ENCODE measurements at places on chromosomes 11 and 22. TPM values are rescaled to one million over a fixed set of nuclear protein-coding genes. Genes with fewer than 3 reads are reported as not detected.
A peak's percentile ranks its signal among the peaks of the same experiment; 100 is the strongest.

- peak; percentile 27 for DNase-seq
Measured at GRCh38 chr11:126061707-126062678, 673 bp downstream of the CDON start.

DNA sequence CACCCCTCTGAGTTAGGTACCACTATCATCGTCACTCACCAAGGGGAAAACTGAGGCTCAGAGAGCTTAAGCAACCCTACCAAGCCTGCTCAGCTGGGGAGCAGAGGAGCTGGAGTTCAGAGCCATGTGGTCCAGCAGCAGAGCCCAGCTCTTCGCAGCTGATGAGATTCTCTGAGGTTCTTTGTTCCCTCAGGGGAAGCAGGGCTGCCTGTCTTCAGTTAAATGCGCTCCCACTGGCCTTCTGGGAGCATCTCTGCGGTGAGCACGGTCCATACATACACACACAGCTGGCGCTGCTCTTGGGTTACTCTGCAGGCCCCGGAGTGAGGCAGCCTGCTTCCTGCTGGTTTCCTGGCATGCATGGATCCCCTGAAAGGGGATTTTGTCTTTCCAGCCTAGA is 5.2 kb upstream of the PTGDR2 start:
- no peak for DNase-seq

DNA sequence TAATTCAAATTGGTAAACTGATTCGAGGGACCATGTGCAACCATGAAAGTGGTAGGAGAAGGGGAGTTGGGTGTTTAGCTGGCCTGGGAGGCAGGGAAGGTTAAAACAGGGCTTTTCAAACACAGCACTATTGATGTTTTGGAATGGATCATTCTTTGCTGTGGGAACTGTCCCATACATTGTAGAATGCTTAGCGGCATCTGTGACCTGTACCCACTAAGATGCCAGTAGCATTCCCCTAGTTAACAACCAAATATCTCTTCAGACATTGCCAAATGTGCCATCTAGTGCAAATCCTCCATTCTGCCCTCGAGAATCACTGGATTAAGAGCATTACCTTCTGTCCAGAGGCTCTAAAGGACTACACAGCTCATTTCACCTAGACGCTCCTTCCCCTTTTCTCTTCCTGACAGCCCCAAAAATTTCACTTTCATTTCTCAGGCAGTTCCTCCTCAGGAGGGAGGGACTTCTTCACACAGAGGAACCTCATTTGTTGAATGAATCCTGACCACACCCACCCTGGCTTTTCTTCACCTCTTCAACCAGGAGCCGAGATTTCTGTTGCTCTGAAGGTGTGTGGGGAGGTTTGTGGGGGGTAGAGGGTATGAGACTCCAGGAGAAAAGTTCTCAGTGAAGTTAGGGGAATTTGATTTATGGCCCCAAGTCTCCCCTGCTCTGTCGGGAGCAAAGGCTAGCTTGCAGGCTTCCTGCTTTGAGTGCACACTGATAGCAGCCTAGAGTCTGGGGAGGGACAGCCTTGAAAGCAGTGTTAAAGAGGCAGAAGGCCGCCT is at the start of gene TRIM34:
Gene TRIM34 (plus strand): TSS at position 513 of the 791 bp plus-strand sequence. CDS start 7,331 bp downstream, outside the sequence.
- peak; percentile 66 for DNase-seq

The GAB4 gene
- not detected for total RNA-seq

DNA sequence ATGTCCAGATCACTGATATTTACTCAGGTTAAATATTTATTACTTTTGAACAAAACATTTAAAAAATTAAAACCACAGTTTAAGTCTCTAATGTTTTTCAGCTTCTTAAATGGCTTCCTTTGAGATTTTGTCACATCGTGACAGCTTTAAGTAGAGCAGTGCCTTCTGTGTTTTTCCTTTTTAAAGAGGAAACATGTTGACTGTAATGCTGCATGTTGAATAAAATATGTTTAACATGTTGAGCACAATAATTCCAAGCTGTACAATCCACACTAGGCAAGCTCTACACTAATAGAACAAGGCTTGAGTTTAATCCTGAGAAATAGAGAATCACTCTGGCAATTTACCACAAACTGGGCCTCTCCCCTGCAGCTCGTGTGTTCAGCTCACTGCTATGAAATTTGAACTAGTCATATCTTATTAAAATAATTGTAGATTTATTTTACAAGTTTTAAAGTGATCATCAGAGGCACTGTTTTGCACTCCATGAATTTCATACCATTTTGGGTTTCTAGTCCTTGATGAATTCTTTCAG is 368.3 kb downstream of the SOX6 start:
- no peak for DNase-seq

The MIAT gene
- total RNA-seq = 10.2 TPM

- no peak for DNase-seq
Measured at GRCh38 chr11:64125676-64126075, 40.2 kb downstream of the MACROD1 start.

The DRD2 gene
- not detected for total RNA-seq

The CARD10 gene
- 1.3 TPM for total RNA-seq

DNA sequence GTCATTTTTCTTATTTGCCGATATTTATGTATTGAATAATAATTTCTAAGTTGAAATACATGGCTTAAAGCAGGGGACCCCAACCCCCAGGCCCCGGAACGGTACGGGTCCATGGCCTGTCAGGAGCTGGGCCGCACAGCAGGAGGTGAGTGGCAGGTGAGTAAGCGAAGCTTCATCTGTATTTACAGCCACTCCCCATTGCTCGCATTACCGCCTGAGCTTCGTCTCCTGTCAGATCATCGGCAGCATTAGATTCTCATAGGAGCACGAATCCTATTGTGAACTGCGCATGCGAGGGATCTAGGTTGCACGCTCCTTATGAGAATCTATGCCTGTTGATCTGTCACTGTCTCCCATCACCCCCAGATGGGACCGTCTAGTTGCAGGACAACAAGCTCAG is 4.5 kb downstream of the ZMAT5 start:
- no peak for DNase-seq

The RFPL2 gene
- total RNA-seq = not detected

The LRRC74B gene
- not detected for total RNA-seq

The ISX gene
- total RNA-seq = not detected

DNA sequence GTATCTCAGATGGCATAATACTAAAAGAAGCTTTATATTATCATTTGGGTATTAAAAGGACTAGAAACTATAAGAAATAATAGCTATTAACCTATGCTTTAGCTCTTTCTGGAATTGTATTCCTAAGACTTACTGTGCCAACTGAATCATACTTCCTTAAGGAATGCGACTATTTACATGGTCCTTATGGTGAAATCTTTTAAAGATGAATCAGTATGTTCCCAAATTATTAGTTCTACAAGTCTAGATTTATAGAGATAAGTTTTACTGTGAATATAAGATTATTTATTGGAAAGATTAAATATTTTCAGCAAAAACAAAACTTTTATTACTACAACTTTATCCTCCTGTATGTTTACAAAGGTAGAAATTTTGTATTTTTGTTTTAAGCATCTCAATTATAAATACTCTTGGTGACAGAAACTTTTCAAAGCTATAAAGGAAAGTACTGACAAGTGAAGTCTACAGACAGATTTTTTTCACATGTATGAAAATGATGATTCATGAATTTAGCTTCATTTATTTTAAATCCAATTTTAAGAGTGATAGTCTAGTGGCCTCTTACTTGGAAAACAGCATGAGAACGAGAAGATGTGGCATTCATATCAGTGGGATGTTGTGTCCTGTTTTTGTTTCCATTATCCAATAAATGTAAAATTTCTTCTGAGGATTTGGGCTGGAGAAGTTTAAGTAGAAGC is 17.8 kb downstream of the KIF18A start:
- DNase-seq = peak; percentile 82

DNA sequence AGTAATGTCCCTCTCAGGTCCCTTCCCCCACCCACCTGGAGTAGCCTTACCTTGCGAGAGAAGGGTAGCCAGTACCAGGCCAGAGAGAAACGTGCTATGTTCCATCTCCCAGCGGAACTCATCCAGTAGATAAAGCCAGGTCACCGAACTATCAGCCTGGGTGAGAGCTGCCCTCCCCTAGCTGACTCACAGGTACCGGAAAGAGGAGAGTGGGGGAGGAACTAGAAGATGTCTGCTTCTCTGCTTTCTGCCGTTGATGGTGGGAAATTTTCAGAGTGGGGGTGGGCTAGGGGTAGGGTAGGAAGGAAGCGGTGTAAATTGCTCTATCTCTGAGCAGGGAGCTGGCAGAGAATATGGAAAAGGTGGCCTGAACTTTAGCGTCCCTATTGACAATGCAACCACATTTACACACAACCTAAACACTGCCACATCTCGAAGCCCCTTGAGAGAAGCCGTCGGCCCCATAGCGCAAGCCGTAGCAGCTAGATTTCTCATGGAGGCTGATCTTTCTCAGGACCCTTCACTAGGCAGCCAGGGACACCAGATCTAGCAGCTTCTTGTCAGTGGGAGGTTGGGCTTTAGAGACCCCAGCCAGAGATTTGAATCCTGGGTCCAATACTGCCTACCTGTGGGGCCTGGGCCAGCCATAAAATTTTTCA is at the start of gene CD3D:
Gene CD3D (minus strand): TSS at position 203 of the 659 bp plus-strand sequence. CDS start 98 bp downstream, at position 105.
- no peak for DNase-seq

- peak; percentile 28 for DNase-seq
Measured at GRCh38 chr11:14764579-14765527, 121.2 kb downstream of the PDE3B start.

The IGF2 gene
- 0.17 TPM for total RNA-seq

- no peak for DNase-seq
Measured at GRCh38 chr11:111137846-111138245, 107.7 kb upstream of the POU2AF2 start.

The TEX12 gene
- total RNA-seq = 0.17 TPM

- peak; percentile 54 for DNase-seq
Measured at GRCh38 chr22:40720538-40721256, 41.4 kb downstream of the MCHR1 start.

GRCh38 chr11:95682552-95682951 is 107.0 kb downstream of the FAM76B start:
- no peak for DNase-seq

GRCh38 chr22:42076764-42077485 is 2.6 kb upstream of the SMDT1 start:
- no peak for DNase-seq

DNA sequence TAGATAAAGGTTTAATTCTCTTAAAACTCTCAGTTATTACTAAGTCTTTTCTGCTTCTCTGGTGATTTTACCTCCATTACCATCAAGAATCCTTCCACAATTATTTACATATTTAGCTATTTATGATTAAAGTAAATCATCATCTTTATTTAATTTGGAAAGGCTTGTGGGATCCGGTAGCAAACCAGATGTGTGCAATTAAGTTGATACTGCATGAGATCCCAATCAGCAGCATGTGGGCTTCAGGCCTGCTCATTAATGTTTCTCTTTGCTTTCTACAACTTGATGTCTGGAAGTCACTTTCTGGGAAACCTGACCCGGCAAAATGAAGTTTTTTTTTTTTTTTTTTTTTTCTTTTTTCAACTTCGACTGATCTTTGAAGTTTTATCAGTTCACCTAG is 558.4 kb upstream of the ANO5 start:
- no peak for DNase-seq

- no peak for DNase-seq
Measured at GRCh38 chr11:65786008-65786785, 666 bp upstream of the OVOL1 start.

The CD6 gene
- total RNA-seq = not detected

DNA sequence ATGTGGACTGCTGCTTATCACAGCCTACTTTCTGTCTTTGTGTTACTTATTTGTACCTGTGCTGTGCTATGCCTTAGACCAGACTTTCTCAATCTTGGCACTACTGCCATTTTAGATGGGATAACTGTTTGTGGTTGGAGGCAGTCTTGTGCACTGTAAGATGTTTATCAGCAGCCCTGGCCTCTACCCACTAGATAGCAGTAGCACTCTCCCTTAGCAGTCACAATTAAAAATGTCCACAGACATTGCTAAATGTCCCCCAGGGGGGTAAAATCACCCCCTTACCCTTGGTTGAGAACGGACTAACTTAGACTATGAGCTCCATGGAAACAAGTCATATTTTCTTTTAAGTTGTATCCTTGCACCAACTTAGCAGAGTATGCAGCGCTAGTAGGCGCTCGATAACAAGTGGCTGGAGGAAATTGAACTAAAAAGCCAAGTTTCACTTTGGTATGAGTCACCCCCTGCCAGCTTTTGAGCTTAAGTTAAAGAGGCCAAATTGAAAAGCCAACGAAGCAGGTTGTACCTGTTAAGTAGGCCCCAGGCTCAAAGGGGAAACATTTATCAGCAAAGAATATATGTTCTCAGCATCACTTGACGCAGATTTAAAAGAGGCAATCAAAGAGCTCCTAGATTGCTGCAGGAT is 304.8 kb upstream of the SORL1-AS1 start:
- DNase-seq = peak; percentile 30

The TRPT1 gene
- total RNA-seq = 41.5 TPM

DNA sequence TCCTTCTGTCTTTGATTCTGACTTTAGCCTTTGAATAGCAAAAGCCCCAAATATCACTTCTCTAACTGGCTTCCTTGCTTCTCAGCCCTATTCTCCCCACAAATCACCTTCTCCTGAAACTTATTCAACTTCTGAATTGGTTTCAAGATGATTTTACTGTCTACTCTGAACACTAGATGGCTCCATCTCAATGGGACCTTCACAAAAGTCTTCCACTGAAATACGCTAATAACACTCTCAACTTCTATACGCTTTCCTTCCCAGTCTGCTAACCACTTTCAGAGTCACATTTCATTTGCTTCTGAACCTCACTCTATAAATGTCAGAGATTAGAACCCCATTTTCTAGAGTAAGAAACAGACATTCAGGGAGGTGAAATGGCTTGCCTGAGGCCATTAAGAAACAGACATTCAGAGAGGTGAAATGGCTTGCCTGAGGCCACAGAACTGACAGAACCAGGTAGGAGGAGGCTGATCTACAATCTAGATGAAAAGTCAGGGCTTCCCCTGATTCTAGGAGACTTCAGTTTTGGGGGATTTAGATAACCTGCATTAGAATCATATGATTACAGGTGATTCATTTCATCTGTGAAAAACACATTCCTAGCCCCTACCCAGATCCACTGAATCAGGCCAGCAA is 20.6 kb downstream of the MORC2 start:
- DNase-seq = peak; percentile 36

DNA sequence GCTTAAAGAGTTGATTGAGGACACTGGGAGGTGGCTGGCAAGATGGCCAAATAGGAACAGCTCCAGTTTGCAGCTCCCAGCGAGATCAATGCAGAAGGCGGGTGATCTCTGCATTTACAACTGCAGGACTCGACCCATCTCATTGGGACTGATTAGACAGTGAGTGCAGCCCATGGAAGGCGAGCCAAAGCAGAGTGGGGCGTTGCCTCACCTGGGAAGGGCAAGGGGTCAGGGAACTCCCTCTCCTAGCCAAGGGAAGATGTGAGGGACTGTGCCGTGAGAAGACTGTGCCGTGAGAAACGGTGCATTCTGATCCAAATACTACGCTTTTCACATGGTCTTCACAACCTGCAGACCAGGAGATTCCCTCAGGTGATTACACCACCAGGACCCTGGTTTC is 36.4 kb downstream of the ARHGAP32 start:
- DNase-seq = no peak

Data from fibroblast of lung (primary cell).